ENCODE measurements at places on chromosomes 11 and 22.

DNA sequence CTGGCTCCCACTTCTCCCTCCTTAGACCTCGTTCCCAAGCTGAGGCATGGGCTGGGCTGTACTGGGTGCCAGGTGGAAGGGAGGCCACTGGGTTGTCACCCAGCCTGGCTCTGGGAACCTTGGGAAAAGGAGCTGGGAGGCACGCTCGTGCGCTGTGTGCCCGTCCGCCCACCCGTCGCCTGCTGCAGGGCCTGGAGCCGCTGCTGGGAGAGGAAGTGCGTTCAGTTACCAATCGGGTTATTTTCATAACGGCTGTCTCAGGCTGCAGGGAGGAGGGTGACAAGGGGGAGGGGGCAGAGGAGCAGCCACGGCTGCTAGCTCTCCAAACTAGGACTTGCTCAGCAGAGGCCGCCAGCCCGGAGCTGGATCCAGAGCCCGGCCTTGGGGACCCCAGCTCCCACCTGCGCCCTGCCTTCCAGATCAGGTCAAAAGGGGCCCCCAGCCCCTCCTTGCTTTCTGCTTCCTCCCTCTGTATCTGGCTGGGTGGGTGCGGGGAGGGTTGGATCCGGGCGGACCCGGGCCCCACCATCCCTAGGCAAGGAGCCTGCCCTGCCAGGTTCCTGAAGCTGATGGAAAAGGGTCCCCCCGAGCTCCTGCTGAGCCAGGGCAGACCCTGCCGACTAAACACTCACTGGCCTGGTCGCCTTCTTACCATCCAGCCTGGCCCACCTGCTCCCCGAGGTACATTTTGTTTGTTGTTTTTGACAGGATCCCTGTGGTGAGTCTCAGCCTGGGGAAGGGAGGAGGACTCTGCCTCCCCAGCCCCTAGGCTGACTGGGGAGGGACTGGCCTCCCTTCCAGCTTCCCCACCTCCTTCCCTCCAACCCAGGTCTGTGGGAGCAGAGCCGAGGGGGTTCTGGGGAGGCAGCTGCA is 14.3 kb downstream of the DGKZ start:
- peak; percentile 85 for DNase-seq
- H3K27ac ChIP-seq = peak overlapping the region; percentile 95
- H3K36me3 ChIP-seq = peaks cover 3% of the 10 kb centered on the region
- H3K4me3 ChIP-seq = peak overlapping the region; percentile 74

GRCh38 chr11:16378906-16379305 is 22.6 kb upstream of the SOX6 start:
- no peak overlapping the region for H3K4me3 ChIP-seq
- H3K36me3 ChIP-seq = no peaks in the 10 kb centered on the region
- no peaks in the 10 kb centered on the region for H3K4me1 ChIP-seq
- H3K27me3 ChIP-seq = no peaks in the 10 kb centered on the region
- DNase-seq = no peak
- no peak overlapping the region for H3K27ac ChIP-seq

DNA sequence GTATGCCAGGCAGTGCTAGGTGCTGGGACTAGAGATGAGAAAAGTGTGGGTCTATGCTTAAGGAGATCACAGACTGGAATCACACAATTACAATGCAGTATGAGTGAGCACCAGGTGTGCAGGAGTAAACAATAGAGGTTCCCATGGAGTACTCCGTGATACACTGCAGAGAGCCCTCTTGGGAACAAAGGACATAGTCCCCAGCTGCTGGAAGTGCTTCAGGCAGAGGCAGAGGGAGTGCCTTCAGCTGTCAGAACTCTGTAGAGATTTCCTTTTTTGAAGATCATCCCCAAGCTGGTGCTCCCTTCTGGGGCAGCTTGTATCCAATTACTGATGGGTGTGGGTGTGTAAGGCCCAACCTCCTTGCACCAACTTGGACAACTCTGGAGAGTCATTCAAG is 143.5 kb upstream of the PLET1 start:
- no peak overlapping the region for H3K27ac ChIP-seq
- no peaks in the 10 kb centered on the region for H3K36me3 ChIP-seq
- no peaks in the 10 kb centered on the region for H3K4me1 ChIP-seq
- no peak for DNase-seq
- H3K27me3 ChIP-seq = peaks cover 3% of the 10 kb centered on the region

DNA sequence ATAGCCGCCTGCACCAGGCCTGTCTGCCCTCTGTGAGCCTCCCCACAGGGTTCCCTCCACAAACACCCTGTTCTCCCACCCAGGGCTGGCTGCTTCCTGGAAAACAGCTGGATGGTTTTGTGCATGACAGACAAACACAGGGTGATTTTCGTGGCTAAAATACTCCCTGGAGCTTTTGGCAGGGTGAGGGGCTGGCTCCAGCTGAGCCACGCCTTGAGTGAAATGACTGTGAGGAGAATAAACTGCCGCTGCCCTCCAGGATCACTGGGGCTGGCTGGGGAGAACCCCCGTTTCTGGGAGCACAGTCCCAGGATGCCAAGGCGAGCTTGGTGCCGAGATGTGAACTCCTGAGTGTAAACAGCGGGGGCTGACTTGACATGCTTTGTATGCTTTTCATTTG is 20.3 kb upstream of the PPP6R3 start:
- no peak overlapping the region for H3K27ac ChIP-seq
- no peak overlapping the region for H3K4me3 ChIP-seq
- DNase-seq = no peak
- peaks cover 4% of the 10 kb centered on the region for H3K4me1 ChIP-seq

Data from activated CD8-positive, alpha-beta T cell treated with anti-CD3 and anti-CD28 coated beads for 36 hours (primary cell).